Transverse colon (tissue), 4 donors: ENCODE measurements at places on chromosomes 7 and 10. TPM values are rescaled to one million over a fixed set of nuclear protein-coding genes. Genes with fewer than 3 reads are reported as not detected.
A peak's percentile ranks its signal among the peaks of the same experiment; 100 is the strongest.

DNA sequence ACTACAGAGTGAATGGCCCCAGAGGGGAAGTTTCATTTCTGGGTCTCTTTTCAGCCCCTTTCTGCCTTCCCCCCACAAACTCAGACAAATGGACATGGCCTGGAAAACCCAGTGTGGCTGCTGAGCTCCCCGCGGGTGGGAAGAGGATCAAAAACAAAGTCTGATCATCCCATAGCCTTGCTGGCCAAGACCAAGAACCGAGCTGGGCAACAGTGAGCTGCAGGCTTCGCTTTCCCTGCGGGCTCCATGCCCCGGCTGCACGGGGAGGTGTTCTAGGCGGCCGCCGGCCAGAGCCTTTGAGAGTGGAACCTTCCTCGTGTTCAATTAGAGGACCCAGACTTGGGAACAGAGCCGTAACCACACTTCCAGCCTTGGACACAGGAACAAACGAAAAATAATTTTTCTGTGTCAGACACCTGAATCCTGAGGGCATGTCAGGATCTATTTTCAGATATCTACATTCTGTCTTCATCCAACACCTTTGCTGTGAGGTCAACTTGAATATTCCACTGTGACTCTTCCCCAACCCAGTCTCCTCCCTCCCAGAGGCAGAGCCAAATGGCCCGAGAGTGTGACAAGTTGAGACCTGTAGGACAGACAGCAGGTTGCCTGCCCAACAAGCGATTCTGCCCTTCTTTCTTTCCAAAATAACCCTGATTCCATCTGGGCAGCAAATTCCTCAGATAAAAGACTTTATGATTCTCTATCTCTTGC lies 26.0 kb downstream of the WDR86 start:
- no peak for DNase-seq

DNA sequence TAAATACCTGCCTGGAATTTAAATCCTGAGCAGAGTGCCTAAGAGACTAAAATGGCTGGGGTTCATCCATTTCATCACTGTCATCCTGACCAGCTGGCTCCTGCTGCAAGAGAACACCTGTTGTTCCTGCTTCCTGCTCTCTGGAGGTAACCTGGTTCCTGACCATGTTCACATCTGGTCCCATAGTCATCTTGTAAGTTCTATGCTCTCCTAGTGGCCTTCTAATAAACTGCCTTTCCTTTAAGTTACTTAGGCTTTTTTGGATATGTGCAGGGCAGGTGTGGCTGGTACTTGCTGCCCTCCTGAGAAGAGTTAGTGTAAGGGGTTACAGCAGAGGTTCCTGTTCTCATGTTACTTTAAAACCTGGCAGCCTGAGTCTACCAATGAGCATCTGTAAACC lies 80.0 kb downstream of the NRCAM start:
- DNase-seq = no peak

- DNase-seq = no peak
These were observed 28.4 kb upstream of the MRC1 start for GRCh38 chr10:17780727-17781126.

GRCh38 chr10:65234261-65234660 lies 1691.6 kb upstream of the LRRTM3 start:
- no peak for DNase-seq

GRCh38 chr7:97868788-97869187 lies 3.4 kb downstream of the ASNS start:
- DNase-seq = no peak

DNA sequence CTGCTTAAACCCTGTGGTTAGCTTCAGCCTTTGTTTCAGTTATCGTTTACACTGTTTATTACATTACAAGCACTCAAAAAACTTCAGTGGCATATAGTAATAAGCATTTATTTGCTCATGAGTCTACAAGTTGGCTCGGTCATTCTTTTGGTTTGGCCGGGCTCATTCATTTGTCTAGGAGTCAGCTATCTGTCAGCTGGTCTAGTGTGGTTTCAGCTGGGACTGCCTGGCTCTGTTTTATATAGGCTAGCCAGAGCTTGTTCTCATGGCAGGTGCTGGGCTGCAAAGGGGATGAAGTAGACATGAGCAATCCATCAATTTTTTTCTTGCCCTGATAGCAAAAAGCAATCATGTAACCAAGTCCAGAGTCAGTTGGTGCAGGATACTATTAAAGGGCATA lies 103.6 kb downstream of the MKLN1 start:
- peak; percentile 10 for DNase-seq

- no peak for DNase-seq
These were observed 33.9 kb downstream of the EBLN1 start for GRCh38 chr10:22183771-22184461.

- DNase-seq = no peak
These were observed 205.2 kb downstream of the FRMD4A start for GRCh38 chr10:14125564-14125963.

DNA sequence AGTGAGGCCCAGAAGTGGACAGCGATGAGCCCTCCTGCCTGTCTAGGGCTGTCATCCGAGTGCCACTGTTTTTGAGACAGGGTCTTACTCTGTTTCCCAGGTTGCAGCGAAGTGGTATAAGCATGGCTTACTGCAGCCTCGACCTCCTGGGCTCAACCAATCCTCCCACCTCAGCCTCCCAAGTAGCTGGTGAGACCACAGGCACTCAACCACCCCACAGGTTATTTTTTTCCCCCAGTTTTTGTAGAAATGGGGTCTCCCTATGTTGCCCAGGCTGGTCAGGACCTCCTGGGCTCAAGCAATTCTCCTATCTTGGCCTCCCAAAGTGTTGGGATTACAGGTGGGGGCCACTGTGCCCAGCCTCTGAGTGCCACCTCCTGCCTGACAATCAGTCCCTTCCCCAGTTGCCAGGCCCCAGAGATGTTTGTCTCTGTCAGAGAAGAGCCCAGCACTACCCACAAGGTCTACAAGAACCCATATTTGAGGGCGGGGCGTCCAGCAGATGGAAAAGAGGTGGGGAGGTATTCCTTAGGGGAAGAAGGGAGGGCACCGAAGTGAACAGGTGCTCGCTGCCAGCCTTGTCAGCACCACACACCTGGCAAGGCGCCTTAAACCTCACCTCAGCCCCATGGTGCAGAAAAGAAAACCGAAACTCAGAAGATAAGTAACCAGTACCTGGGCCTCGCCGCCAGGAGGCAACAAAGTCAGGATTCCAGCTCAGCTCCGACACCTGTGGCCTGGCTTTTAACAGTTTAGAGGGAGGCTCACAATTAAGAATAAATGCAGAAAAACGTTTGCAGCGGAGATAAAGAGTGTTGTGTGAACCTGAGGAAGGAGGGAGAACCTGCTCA lies 77.4 kb upstream of the ANLN start:
- peak; percentile 72 for DNase-seq

GRCh38 chr7:26195867-26196657 lies 4.5 kb downstream of the HNRNPA2B1 start:
- DNase-seq = no peak

DNA sequence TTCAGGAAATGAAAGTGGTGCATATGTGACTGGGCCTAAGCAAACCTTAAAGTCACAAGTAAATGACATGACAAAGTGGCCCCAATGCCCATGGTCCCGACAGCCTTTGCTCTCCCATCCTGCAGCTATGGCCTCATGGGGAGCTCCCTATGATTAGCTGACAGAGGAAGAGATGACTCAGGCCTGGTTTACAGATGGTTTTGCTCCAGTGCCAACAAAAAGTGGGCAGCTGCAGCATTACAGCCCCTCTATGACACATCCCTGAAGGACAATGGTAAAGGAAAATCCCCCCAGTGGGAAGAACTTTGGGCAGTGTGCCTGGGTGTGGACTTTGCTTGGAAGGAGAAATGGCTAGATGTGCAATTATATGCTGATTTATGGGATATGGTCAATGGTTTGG lies 105.1 kb upstream of the ADCY1 start:
- DNase-seq = no peak

PAX4 gene
- total RNA-seq = 5.0 TPM

SORCS1 gene
- total RNA-seq = 5.1 TPM

ALKBH4 gene
- total RNA-seq = 7.9 TPM

GRCh38 chr10:21135023-21135931 lies 238.2 kb upstream of the NEBL start:
- no peak for DNase-seq

SCART1 gene
- 1.6 TPM for total RNA-seq

DNA sequence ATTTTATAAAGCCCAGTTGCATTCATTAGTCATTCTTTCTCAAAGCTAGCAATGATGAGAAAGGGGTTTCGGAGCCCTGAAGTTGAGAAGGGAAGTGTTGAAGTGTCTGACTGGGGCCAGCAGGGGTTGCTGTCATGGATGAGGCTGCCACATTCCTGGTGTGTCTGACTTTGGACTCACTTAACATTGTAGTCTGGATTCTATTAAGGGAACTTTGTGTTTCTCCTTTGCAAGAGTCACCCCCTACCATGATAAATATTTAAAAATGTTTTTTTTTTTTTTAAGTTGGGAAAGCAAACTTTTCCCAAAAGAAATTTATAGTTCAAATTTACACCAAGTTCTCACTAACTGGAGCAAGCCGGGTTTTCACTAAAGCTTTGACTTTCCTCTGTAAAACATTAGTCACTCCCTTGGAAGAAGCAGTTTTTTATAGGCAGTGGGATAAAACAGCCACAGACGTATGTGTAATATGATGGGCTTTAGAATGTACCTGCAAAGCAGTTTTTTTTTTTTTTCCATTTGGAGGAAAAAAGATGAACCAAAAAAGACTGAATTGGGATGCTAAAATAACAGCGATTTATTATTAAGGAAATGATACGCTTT lies 243.6 kb downstream of the TWIST1 start:
- no peak for DNase-seq

DNA sequence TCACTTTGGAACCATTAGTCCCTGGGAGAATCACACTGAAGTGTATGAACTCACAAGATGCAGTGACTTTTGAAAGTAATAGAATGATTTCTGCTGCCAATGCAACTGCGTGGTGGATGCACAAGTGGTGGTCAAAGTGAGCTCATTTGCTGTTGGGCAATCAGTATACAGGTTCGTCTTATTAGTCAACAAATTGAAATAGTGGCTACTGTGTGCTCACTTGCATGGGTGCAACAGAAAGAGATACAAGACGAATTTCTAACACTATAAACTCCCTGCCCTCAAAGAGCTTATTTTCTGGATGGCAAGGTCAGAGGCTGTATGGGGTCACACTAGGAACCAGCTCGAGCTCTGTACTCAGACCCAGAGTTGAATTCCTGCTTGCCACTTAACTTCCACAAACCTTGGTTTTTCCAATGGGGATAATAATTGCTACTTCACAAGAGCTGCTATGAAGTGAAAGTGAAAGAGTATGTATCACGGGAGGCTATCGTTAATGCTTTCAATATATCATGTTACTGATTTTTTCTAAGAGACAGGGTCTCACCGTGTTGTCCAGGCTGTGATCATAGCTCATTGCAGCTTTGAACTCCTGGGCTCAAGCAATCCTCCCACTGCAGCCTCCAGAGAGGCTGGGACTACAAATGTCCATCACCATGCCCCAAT lies 8.3 kb upstream of the BCL7B start:
- no peak for DNase-seq

DNA sequence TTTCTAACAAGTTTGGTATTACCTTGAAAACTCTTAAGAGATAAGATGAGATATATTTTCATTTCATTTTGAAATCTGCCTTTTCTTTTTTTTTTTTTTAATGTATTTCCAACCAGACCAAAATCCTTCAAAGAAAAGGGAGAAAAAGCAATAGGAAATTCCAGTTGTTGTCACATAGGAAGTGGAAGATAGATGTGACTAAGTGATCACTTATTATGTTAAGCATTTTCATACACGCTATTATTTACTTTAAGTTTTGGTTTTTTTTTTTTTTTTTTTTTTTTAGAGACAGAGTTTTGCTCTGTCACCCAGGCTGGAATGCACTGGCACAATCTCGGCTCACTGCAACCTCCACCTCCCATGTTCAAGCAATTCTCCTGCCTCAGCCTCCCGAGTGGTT lies 197.2 kb upstream of the FRMD4A start:
- no peak for DNase-seq

KCP gene
- total RNA-seq = not detected

- no peak for DNase-seq
These were observed 69.8 kb downstream of the ZMIZ1 start for GRCh38 chr10:79138449-79139123.

ADGRA1 gene
- not detected for total RNA-seq

VCL gene
- total RNA-seq = 126 TPM

ZNF804B gene
- total RNA-seq = not detected

GRCh38 chr7:65946904-65947303 lies 35.1 kb downstream of the GUSB start:
- peak; percentile 25 for DNase-seq

GRCh38 chr7:154817224-154817896 lies 185.6 kb downstream of the PAXIP1 start:
- no peak for DNase-seq

- DNase-seq = no peak
These were observed 2.5 kb downstream of the UFSP1 start for GRCh38 chr7:100886936-100887515.

GRCh38 chr7:29147821-29148220 lies 1.5 kb upstream of the CPVL start:
- DNase-seq = no peak

GPR15LG gene
- total RNA-seq = 270 TPM

GRCh38 chr10:18190840-18191239 lies 50.6 kb downstream of the CACNB2 start:
- no peak for DNase-seq

GRCh38 chr10:12826800-12827372 lies 174.6 kb downstream of the CCDC3 start:
- DNase-seq = no peak

C10orf53 gene
- not detected for total RNA-seq

DNA sequence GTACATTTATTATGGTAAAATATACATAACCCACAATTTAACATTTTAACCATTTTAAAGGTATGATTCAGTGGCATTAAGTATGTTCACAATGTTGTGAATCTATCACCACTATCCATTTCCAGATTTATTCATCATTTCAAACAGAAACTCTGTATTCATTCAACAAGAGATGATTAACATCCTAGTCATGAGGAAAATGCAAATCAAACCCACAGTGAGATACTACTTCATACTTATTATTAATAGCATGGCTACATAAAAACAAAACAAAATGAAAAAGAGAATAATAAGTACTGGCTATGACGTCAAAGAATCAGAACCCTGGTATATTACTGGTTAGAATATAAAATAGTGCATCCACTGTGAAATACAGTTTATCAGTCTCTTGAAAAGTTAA lies 386.6 kb upstream of the POM121L12 start:
- DNase-seq = no peak

SPDYE5 gene
- not detected for total RNA-seq

- DNase-seq = no peak
These were observed 159.7 kb downstream of the ANKRD30A start for GRCh38 chr10:37285063-37285462.

- DNase-seq = peak; percentile 70
These were observed 1.4 kb upstream of the TRIM8 start for GRCh38 chr10:102642736-102643335.

- no peak for DNase-seq
These were observed 8.4 kb upstream of the ZNF853 start for GRCh38 chr7:6606866-6607583.

DNA sequence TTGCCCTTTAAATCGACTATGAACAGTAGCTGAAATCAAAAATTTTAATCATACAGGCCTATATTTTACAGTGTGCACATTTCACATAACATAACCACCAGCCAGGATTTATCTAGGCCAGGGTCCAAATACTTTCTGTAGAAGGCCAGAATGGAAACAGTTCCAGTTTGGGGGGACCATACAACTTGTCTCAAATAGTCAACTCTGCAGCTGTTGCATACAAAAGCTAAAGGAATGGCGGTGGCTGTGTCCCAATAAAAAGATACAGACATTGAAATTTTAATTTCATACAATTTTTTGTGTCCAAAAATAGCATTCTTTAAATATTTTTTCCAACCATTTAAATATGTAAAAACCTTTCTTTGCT lies 742 bp upstream of the TYSND1 start:
- no peak for DNase-seq
